Placental pericyte (primary cell): ENCODE measurements at places on chromosomes 7 and 10. TPM values are rescaled to one million over a fixed set of nuclear protein-coding genes. Genes with fewer than 3 reads are reported as not detected.

The HABP2 gene
- not detected in 2 replicates for total RNA-seq

The ZNF503 gene
- 8.3 and 15.9 TPM in 2 replicates for total RNA-seq

The GARIN1A gene
- total RNA-seq: 0.88 and 1.0 TPM in 2 replicates

The CPXM2 gene
- 0.22 and 0.72 TPM in 2 replicates for total RNA-seq

The CALHM3 gene
- not detected in 2 replicates for total RNA-seq

The KLF14 gene
- total RNA-seq: 0.14 and 0.22 TPM in 2 replicates

The VWDE gene
- total RNA-seq: 0.14 TPM in 1 of 2 replicates, not detected in the other

The SLC26A3 gene
- not detected in 2 replicates for total RNA-seq

The FAM107B gene
- total RNA-seq: 7.7 and 53.1 TPM in 2 replicates

The HPSE2 gene
- total RNA-seq: 0.22 and 4.0 TPM in 2 replicates

The SPDYE18 gene
- total RNA-seq: 0.44 TPM in 1 of 2 replicates, not detected in the other

The GNAT3 gene
- not detected in 2 replicates for total RNA-seq

The LMTK2 gene
- total RNA-seq: 14.3 and 16.0 TPM in 2 replicates

The NPFFR1 gene
- not detected in 2 replicates for total RNA-seq

The MPP7 gene
- 0.14 TPM in 1 of 2 replicates, not detected in the other for total RNA-seq

The TBX20 gene
- total RNA-seq: 11.8 and 16.0 TPM in 2 replicates

The ZPBP gene
- total RNA-seq: not detected in 2 replicates

The ADAMTS14 gene
- total RNA-seq: 2.2 and 12.5 TPM in 2 replicates

The NPC1L1 gene
- total RNA-seq: under 0.01 TPM in 1 of 2 replicates, not detected in the other

The HYCC1 gene
- total RNA-seq: 74.0 and 136 TPM in 2 replicates

The SHH gene
- total RNA-seq: not detected in 2 replicates

The PRSS1 gene
- total RNA-seq: not detected in 2 replicates

The SAMD8 gene
- 23.6 and 34.4 TPM in 2 replicates for total RNA-seq

The SEMA3A gene
- total RNA-seq: 18.4 and 129 TPM in 2 replicates
